ENCODE measurements at places on chromosomes 3 and 15.
A peak's percentile ranks its signal among the peaks of the same experiment; 100 is the strongest.

- DNase-seq: no peak
These were observed 255.6 kb downstream of the TBL1XR1 start for GRCh38 chr3:176941689-176942088.

GRCh38 chr3:67290438-67290837 lies 292.3 kb downstream of the KBTBD8 start:
- no peak for DNase-seq

GRCh38 chr15:71889385-71889784 lies 79.0 kb downstream of the NR2E3 start:
- no peak for DNase-seq

GRCh38 chr3:59502806-59503205 lies 453.0 kb upstream of the CFAP20DC start:
- DNase-seq: peak; percentile 93

DNA sequence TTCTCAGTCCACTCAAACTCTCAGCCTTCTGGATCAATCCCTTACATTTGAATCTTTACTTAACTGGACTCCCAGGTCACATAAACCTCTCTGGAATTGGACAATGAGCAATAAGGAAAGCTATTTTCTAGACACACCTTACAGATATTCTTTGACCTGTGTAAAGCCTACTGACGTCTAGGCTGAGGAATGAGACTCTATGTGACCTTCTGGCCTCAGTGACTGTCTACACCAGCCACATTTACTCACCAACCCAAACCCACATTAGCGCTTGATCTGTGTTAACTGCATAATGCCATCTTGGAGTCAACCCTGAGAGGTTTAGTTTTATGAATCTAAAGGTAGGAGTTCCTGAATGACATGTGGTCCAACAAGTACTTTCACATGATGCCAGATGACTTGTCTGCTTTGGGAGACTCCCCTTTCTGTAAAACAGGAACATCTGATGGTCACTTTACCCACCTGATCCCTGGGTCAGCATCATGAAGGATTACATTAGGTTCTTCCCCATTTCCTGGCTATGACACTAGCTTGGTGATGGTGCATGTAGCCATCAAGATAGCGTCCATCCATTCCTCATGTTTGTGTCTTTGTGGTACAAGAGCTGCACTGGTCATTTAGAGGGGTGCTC lies 11.4 kb upstream of the COMMD2 start:
- DNase-seq: no peak

Data from AG08395 (cell line).